Stimulated activated CD4-positive, alpha-beta T cell treated with anti-CD3 and anti-CD28 coated beads, Interleukin-2, amount 100 ng/mL, for 4 hours (primary cell): ENCODE measurements at places on chromosomes 5 and 9.

- no peak for DNase-seq
Observed at GRCh38 chr5:143384865-143385657, 18.4 kb downstream of the NR3C1 start.

- no peak for DNase-seq
Observed at GRCh38 chr9:113934829-113935676, 58.9 kb downstream of the ZNF618 start.

DNA sequence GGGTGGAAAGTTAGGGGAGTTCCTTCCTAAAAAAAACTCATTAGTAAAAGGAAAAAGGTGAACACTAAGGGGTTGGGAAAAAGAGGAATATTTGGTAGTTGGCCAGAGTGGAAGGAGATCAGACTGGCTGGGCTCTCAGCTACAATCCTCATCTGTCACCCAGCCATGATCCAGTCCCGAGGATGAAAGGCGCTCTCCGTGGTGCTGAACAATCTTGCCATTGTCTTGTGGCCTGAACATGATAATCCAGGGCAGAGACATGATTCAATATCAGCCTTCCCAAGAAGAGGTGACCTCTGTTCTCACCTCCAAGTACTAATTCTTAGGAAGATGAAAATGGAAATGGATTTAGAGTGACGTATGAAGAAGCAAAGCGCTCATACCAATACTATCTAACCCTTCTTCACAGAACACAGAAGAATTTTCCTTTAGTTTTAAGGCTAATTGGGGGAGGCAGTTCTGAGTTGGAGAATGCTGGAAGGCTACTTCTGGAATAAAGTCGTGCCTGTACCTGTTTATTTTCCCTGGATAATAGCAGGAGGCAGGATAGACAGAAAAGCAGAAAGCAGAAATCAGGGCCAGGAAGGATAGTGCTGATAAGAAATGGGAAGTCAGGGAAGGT lies 36.6 kb upstream of the MYORG start:
- no peak for DNase-seq

DNA sequence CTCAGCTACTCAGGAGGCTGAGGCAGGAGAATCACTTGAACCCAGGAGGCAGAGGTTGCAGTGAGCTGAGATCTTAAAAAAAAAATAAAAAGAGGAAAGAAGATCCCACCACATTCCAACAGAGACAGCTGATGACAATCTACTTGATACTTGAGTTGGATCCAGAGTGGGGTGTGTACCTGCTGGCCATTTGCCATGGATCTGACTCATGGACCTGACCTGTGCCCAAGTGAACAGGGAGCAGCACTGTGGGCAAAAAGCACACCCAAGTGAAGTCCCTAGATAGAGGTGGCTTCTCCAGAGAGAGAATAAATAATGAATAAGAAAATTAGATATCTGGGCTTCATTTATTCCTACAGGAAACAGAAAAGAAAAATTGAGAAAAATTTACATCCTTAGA lies 81.2 kb upstream of the MIER3 start:
- no peak for DNase-seq

DNA sequence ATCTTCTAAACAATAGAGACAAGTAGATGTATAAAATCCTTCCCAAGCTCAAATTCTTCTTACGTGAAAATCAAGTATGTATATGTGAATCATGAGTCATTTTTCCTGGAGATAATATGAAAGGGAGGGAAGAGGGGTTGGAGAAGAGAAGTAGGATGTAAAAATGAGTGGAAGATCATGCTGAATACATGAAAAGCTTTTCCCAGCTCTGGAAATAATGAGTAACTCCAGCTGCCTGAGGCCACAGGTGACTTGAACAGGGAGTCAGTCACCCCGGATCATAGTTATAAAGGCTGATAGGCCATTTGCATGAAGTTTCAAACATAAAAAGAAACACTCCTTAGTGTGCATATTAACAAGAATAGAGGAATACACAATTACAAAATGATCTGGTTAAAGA lies 486.7 kb downstream of the EFNA5 start:
- DNase-seq, result no peak

GRCh38 chr9:127578627-127578951 lies 33.5 kb upstream of the STXBP1 start:
- DNase-seq, result no peak

- peak; percentile 7 for DNase-seq
Observed at GRCh38 chr5:32312197-32312594, 543 bp downstream of the MTMR12 start.

DNA sequence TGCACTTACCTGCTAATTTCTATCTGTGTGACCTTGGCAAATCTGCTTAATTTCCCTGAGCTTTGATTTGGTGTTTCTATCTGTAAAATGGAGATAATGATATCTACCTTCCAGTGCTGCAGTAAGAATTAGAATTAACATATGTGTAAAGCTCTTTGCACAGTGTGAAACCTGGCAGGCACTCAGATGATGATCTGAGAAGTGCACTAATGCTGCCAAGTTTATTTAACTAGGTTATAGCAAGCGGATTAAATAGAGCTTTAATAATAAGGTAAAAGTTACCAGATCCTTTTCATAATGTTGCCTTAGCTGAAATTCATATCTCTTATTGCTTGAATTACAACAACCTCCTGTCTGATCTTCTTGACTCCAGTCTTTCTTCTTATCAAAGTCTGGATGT lies 315.3 kb upstream of the CD180 start:
- DNase-seq, result no peak

- DNase-seq, result no peak
Observed at GRCh38 chr9:35859310-35859989, 10.8 kb downstream of the OR13J1 start.

DNA sequence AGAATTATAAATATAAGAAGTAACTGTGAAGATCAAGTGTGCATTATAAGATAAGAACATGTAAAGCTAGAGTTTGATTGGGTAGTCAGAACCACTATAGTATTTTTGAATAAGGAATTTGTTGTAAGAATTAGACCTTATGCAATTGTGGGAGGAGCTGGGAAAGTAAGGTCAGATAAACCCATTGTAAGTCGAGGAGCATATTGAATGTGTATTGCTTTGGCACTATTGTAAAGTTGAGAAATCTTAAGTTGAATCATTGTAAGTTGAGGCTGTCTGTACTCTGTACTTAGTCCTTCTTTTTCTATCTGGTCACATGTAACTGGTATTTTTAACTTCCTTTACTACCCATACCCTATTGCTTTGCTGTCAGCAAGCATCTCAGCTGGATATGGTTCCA lies 158.7 kb downstream of the CCDC171 start:
- DNase-seq, result no peak

- DNase-seq, result no peak
Observed at GRCh38 chr5:116778032-116778431, 203.4 kb upstream of the SEMA6A start.

DNA sequence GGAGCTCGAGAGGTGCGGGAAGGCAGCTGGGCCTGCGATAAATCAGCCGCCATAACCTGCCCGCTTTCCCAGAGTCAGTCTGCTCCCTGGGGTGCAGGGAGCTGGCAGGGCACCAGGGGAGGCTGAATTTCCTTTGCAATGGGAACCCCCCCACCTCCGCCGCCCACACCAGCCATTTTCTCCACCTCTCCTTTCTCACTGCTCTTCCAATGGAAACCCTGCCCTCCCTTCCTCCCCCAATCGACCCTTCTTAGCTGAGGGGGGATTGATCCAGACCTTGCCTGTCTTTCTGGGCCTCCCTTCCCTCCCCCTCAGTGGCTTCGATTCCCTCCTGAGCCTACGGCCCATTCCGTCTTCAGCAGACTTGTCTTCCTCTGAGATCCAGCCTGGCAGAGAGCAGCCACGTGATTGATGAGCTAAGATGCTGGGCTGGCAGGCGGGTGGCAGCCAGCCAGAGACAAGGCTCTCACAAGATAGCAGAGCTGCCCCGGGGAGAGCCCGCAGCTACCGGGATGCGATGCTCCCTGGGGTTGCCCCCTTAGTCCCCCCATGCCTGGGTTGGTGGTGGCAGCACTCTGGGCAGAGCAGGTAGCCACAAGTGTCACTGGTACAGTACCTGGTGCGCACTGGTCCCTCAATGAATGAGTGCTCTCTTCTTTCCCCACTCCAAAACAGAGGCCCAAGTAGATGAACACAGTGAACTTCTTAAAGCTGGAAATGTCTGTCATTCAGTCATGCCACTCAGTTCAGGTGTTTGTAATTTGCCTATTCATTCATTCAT lies 53.7 kb upstream of the FABP6 start:
- no peak for DNase-seq

- no peak for DNase-seq
Observed at GRCh38 chr9:105393576-105394344, 54.1 kb upstream of the FSD1L start.

- DNase-seq, result no peak
Observed at GRCh38 chr5:14834584-14835550, 36.7 kb downstream of the ANKH start.

GRCh38 chr9:132743931-132744479 lies 73.7 kb downstream of the GTF3C4 start:
- no peak for DNase-seq

- DNase-seq, result no peak
Observed at GRCh38 chr9:124441291-124441690, 9.0 kb upstream of the ADGRD2 start.

DNA sequence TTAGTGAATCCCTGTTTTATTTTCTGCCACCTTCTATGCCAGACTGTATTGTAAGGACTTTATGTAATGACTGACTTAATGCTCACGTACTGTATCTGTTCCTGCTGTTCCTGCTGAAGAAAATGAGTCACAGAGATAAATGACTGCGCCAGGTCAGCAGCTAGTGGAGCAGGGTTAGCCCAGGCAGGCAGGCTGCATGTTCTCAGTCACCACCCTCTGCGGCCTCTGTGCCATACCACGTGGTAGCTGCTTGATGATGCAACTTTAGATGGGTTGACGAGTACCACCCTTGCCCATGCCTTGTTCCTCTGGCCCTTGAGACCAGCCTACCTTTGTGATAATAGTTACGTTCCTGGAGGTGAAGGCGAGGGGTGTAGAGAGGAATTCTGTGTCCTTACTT lies 161.9 kb downstream of the TRIO start:
- no peak for DNase-seq

DNA sequence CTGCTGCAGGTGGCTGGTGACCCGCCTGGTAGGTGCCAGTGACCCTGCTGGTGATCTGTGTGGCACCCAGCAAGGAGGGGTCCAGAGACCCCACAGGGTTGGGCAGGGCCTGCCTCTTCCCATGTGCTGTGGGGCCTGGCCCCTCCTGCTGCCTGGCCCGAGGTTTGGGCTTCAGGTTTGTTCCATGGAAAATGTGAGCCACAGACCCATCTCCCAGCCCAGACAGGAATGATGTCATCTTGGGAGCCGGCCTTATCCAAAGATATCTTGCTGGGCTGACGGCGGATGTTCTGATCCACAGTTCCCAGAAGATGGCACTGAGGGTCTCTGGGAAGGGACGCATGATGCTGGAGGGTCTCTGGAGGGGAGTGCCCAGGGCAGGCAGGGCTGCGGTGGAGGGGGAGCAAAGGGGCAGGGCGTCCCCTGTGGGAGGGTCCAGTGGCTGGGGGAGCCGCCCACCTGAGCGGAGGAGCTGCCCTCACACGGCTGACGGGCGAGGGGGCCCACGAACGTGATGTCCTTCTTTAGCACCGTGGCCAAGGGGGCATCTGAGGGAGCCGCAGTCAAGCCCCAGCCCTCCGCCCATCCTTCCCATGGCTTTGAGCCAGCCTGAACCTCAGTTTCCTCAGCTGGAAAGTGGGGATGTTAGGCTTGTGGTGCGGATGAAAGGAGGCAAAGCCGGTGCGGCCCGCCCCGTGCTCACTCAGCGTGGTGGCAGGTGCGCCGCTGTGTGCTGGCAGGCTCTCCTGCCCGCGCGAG lies 68.1 kb downstream of the COL5A1 start:
- no peak for DNase-seq

- DNase-seq, result no peak
Observed at GRCh38 chr5:133284306-133284705, 232.5 kb downstream of the HSPA4 start.

DNA sequence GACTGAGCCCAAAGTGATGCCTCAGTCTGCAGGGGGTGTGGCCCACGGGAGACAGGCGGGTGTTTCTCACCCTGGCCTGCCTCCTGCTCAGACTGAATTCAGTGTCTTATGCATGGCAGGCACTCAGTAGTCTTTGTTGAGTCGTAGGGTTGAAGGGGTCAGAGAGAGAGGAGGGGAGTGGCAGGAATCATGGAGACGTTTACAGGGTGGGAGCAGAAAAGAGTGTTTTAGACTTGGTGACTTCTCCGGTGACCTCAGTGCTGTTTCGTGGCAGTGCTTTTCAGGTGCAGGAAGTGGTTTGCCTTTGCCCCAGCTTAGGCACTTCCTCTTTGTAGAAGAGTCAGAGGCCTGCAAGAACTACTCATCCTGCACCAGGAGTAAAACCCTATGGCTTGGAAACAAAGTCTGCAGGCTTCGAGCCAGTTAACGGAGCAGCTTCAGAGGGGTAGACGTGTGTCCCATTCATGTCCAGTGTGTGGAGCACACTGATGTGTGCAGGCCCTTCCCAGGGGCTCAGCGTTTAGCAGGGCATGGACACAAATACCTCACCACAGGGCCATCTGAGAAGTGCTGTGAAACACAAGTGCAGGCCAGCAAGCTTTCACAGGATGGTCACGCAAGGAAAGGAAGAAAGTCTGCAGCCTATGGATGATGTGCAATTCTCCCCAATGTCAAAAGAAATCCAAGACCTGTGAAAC lies 24.5 kb upstream of the SEMA4D start:
- peak; percentile 62 for DNase-seq

DNA sequence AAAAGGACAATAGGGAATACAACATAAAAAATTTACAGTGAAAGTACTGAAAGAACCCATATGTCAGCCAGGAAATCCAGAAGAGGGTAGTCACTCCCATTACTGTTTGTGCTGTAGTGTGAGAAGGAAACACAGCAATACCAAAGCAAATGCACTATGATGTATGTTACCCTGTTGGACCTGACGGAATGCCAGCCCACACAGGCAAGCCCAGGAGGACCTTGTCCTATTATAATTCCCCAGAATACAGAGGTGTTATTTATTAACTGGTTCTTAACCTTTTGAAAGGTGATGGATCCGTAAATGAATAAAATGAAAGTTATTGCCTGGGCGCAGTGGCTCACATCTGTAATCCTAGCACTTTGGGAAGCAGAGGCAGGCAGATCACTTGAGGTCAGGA lies 79.0 kb downstream of the GDA start:
- DNase-seq, result no peak

GRCh38 chr5:142925795-142926194 lies 155.6 kb downstream of the ARHGAP26 start:
- no peak for DNase-seq

DNA sequence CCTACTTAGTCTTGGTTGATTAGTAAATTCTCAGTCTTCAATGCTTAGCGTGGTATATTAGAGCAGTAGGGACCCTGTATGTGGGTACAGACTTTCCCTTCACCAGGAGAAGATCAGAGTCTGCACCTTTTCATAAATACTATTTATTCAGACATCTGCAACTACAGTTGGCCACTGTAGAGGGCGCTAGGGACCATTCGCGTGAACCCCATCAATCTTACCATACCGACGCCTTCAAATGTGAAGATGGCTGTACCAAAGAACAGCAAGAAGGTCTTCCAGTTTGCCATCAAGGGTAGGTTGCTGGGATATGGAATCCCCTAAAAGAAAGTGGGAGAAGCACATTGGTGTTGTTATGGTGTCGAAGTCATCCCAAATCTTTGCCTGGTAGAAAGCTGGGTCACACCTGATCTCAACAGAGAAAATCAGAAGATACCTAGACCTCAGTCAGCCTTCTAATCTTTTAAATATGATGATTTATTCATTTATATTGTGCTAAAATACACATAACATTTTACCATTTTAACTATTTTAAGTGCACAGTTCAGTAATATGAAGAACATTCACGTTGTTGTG lies 19.1 kb downstream of the SLC36A3 start:
- DNase-seq, result no peak
